Activated CD8-positive, alpha-beta memory T cell treated with anti-CD3 and anti-CD28 coated beads, Interleukin-2, amount 50 U/mL, for 48 hours (primary cell): ENCODE measurements at places on chromosomes 3 and 15.

DNA sequence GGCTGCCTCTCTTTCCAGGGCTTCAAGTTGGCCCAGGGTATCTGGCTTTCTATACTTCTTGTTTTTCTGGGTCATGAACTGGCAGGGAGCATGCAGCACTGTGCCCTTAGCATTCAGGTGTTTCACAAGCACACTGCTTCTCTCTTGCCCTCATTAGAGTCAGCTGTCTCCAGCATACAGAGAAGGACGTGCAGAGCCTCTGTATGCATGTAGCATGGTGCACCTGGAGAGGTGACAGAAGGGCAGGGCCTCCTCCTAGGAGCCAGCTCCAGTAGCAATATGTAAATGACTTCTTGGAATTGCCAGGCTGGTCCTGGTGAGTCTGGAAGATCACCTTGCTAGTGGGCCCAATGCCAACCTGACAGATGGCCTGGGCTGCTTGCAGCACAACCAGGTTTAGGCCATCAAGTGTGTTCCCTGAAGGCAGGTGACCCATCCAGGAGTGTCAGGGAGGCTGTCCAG, 44.8 kb upstream of the ATP2C1 start:
- DNase-seq, result no peak

- DNase-seq, result no peak
Observed at GRCh38 chr15:37599156-37599555, 335.3 kb upstream of the TMCO5A start.

DNA sequence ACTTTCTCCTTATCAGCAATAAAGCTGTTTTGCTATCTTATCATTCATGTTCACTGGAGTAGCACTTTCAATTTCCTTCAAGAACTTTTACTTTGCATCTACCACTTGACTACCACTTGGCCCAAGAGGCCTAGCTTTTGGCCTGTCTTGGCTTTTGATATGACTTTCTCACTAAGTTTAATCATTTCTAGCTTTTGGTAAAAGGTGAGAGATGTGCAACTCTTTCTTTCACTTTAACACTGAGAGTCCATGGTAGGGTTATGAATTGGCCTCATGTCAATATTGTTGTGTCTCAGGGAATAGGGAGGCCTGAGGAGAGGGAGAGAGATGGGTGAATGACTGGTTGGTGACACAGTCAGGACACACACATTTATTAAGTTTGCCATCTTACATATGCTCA, 31.0 kb upstream of the FAM3D start:
- DNase-seq, result no peak

- DNase-seq, result no peak
Observed at GRCh38 chr3:188232656-188233055, 78.7 kb downstream of the LPP start.
